ENCODE measurements at places on chromosomes 6 and 20. TPM values are rescaled to one million over a fixed set of nuclear protein-coding genes. Genes with fewer than 3 reads are reported as not detected.

Gene LINC00237
- not detected for total RNA-seq

Gene FAM209B
- not detected for total RNA-seq

Gene FAM210B
- 62.6 TPM for total RNA-seq

Gene IL17A
- total RNA-seq = not detected

Gene C2
- total RNA-seq = 54.2 TPM
